Epithelial cell of proximal tubule (primary cell): ENCODE measurements at places on chromosomes 3 and 15. TPM values are rescaled to one million over a fixed set of nuclear protein-coding genes. Genes with fewer than 3 reads are reported as not detected.

DNA sequence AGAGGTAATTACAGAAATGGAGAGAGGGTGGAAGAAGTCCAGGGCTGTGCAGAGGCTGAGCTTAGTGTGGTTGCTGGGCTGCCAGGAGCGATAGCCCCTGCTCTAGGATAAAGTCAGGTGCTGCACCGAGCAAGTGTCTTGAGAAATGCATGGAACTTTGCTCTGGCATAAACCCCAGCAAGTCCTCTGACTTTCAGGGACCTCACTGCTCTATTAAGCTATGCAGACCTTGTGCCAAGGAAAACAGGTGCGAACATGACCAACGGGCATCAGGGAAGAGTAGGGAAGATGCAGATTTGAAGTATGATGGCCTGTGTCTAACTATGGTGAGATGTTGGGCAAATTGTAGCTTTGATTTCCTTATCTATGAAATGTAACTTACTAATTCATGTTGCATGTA, 416.8 kb downstream of the NR2F2 start:
- no peak for DNase-seq

DNA sequence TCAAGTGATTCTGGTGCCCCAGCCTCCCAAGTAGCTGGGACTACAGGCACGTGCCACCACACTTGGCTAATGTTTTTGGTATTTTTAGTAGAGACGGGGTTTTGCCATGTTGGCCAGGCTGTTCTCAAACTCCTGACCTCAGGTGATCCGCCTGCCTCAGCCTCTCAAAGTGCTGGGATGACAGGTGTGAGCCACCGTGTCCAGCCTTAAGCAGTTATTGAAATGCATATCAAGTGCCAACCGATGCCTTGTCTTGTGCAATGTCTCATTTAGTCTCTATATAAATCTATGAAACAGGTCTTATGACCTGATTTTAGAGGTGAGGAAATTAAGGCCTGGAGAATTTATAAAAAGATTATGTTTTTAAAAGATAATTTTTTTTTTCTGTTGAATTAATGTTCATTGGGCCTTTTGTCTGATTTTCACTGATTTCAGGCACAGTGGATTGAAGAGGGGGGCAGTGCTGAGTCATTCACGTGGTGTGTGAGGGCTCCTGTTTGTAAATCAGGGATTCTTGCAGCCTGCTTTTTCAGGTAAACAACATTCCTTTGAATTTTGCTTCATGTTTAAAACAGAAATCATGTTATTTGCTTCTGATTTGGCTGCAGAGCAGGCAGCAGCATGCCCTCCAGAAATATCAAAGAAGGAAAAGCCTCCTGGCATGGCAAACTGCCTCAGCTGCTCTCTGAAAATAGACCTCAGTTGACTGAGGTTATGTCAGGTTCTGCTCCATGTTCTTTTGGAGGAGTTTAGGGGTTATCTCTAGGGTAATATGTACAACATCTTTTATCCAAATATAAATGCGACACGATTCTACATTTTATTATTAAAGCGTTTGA, 407.0 kb upstream of the RGMA start:
- DNase-seq: no peak

Gene ZBBX
- 0.06 TPM in 1 of 2 replicates, not detected in the other for total RNA-seq

Gene GOLGA6L7
- total RNA-seq: not detected in 2 replicates

Gene SOX2
- not detected in 2 replicates for total RNA-seq
